ENCODE measurements at places on chromosomes 4 and X. TPM values are rescaled to one million over a fixed set of nuclear protein-coding genes. Genes with fewer than 3 reads are reported as not detected.

- no peak overlapping the region for H3K4me3 ChIP-seq
- H3K27me3 ChIP-seq = no peaks in the 10 kb centered on the region
- H3K36me3 ChIP-seq = no peaks in the 10 kb centered on the region
- no peak for DNase-seq
Measured at GRCh38 chr4:19375136-19375804, 876.4 kb upstream of the SLIT2 start.

DNA sequence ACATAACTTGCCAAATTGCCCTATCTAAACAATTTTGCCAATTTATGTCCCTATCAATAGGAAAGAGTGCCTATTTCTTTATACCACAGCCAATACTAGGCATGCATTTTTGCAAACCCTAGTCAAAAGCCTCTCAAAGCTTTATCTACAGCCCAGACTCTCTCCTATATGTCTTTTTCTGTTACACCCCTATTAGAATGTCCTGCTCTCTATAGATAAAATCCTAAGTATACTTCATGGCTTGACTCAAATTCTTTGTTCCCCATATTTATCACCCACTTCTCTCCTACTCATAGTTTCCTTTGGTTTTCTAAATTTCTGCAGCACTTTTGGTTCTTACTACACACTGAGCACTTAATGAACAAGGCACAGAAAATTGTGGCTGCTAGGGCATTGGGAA is 38.0 kb downstream of the NUP62CL start:
- no peak for DNase-seq
- no peak overlapping the region for H3K4me3 ChIP-seq
- H3K27me3 ChIP-seq = no peaks in the 10 kb centered on the region
- H3K4me1 ChIP-seq = no peaks in the 10 kb centered on the region
- H3K27ac ChIP-seq = no peak overlapping the region
- H3K36me3 ChIP-seq = no peaks in the 10 kb centered on the region

- H3K36me3 ChIP-seq = no peaks in the 10 kb centered on the region
- H3K4me1 ChIP-seq = peaks cover 15% of the 10 kb centered on the region
- H3K27ac ChIP-seq = no peak overlapping the region
- H3K4me3 ChIP-seq = peak overlapping the region; percentile 27
Measured at GRCh38 chr4:82989575-82990429, 20.8 kb downstream of the LIN54 start.

DNA sequence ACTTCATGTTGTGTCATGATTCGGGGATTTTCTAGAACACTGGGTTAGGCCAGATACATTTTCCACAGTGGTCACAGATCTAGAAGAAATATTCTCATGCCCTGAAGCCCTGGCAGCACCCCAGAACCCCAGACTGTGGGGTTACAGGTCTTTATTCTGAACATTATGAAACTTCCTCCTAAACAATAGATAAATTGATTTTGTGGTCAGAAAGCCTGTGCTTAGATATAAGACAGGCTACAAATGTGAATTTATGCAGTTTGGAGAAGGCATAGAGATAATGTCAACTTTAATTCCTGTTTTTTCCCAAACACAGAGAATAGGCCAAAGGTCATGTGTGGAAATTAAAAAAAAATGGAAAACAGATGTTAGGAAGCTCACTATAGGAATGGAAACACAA is 492.9 kb downstream of the SPRY1 start:
- H3K4me1 ChIP-seq = peaks cover 21% of the 10 kb centered on the region
- H3K27ac ChIP-seq = no peak overlapping the region
- no peaks in the 10 kb centered on the region for H3K36me3 ChIP-seq
- H3K27me3 ChIP-seq = no peaks in the 10 kb centered on the region
- no peak overlapping the region for H3K4me3 ChIP-seq

Gene SOWAHD
- total RNA-seq = not detected

Gene CCNB3
- total RNA-seq = 0.73 TPM

Gene PGAM4
- not detected for total RNA-seq

Gene VMA21
- 67.2 TPM for total RNA-seq
